Stimulated activated CD4-positive, alpha-beta T cell treated with anti-CD3 and anti-CD28 coated beads, Interleukin-4, amount 100 ng/mL, for 4 hours (primary cell): ENCODE measurements at places on chromosomes 12 and 14.

GRCh38 chr12:68342966-68343365, 10.8 kb upstream of the MDM1 start:
- no peak for DNase-seq

- DNase-seq = no peak
Observed at GRCh38 chr14:92724516-92725340, 23.7 kb downstream of the LGMN start.

- DNase-seq = no peak
Observed at GRCh38 chr14:89264196-89264800, 152.7 kb downstream of the FOXN3 start.

DNA sequence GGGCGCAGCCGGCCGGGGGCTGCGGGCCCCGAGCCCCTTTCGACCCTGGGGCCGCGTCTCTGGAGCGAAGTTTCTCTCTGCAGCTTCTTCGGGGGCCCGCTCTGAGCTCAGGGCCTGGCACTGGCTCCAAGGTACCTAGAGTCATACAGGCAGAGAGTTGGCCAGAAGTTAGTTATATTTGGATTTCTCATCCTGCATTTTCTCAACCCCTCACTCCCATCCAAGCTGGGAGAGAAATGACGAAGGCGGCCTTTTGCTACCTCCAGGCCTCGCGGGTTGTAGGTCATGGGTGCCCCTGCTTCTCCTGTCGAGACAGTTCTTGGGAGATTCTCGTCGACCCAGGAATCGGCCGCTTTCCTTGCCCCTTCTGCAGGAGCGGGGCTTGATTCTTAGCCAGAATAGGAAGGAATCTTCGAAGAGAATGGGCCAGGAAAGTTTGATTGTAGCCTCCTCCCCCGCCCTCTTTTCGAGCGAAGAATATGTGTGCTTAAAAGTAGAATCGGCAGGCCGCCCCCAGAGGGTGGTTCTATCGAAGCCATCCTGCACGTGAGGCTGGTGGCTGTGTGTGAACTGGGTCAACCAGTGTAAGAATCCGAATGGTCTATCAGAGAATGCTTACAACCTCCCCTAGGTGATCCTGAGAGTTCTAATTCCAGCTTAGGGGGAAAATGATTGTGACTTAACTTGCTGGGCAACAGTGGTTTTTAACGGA, 785 bp downstream of the MLEC start:
- peak; percentile 43 for DNase-seq

GRCh38 chr12:121558956-121559355, 21.9 kb downstream of the KDM2B start:
- no peak for DNase-seq

GRCh38 chr12:9617124-9617523, 9.4 kb upstream of the KLRB1 start:
- no peak for DNase-seq

GRCh38 chr12:22334410-22335100, at the start of gene ST8SIA1:
Gene ST8SIA1, minus strand, starts transcription at chr12:22334707. Its CDS starts 475 bp downstream, at chr12:22334232.
- peak; percentile 47 for DNase-seq

- no peak for DNase-seq
Observed at GRCh38 chr12:26851031-26851809, 18.2 kb upstream of the ITPR2 start.

DNA sequence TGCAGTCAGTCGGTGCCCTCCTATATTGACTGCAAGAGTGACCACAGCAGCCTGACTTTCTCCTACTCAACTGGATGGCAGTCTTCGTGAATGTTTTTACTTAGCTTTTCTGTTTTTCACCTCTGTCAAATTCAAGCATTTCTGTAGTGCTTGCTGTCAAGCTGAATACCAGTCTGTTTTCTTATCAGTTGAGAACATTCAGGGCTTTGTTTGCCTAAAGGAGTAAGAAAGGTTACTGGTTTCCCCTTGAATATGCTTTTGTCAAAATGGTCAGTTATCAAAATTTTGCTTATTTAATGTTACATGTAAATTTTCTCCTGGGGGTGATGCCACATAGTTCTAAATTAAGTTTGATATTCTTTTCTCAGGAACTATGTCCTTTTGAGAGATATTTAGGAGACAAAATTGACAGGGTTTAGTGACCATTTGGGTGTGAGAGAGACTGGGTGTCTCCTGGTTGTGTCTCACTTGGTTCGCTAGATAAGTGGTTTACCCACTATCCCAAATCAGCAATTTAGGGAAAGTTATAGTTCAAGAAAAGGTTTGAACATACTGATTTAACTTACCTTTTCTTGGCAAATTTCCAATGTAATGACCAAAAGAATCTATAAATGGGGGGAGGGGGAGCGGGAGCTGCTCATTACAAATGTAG, 366.3 kb downstream of the TMTC2 start:
- no peak for DNase-seq

DNA sequence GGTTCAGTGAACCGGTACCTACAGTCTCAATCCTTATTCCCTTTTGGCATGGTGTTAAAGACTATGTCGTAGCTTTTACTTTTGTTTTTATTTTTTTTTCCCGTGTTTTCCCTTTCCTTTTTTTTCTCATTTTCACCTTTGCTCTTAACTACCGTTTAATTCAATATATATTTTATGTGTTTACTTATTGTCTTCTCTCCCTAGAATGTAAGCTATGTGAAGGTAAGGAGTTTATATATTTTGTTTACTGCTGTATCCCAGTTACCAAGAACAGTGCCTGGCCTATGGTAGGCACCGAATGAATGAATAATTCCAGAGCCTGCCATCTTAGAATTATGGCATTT, 261 bp upstream of the MLH3 start:
- no peak for DNase-seq

GRCh38 chr12:51593539-51593938, 2.5 kb downstream of the SCN8A start:
- no peak for DNase-seq

- no peak for DNase-seq
Observed at GRCh38 chr12:99611117-99611516, 36.4 kb upstream of the GARIN6 start.

DNA sequence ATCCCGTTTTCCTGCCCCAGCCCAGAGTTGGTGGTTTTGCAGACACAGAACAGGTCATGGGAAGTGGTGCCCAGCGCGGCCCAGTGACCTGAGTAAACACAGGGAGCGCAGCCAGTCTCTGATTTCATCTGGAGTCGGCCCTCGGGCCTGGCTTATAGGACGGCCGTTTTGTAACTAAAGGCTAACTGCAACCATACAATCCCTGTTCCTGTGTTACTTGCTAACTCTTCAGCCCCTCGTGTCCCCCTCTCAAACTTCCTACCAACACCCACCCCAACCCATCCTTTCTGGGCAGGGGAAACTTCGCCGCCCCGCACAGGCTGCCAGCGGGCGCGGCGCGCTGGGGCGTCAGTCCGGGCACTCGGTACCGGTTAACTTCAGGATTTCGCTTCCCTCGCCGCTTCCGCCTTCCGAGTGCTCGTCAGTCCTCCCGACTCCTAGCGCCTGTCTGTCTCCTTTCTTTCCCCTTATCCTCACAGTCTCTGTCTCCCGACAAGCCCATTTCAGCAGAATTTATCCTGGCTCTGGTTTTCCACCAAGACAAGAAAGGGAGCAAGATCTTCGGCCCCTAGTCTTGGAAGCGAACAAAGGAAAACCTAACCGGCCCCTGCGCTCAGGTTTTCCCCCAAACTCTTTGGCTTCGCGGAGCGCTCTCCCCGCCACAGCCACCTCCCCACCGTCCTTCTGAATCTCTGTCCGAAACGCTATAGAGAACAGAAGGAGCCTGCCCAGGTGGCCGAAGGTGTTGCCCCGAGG, 2.0 kb downstream of the SIX1 start:
- DNase-seq = no peak

DNA sequence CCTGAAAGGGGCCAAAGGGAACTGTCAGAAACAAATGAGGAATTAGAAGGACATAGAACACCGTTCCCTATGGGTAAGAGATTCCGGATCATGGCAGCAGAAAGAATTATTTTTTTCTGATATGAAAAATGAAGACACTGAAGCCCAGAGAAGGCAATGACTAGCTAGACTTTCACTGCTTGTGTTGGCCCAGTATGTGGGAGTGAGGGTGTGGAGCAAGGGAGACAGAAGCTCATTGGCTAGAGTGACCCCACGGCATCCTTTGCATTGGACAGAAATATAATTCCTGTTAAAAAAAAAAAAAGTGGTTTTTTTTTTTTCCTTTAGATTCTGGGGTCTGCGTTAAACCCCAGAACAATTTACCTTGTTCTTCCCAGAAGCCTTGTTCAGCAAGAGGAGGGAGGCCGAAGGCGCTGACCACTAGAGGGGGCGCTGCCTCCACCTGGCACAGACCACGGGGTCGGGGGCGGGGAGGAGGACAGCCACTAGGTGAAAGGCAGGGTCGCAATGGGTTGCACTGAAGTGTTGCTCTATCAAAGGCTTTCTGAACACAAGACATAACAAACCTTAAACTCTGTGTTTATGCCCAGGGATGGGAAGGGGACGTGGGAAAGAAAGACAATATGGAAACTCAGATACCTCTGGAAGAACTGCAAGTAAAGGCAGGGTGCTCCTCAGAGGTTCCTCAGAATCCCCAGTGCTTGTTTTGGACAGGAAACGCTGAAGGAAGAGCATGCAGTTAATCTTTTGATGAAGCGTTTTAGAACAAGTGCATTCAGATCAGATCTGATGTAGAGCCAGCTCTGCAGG, 156.8 kb downstream of the KCNA5 start:
- DNase-seq = no peak

- no peak for DNase-seq
Observed at GRCh38 chr12:106814714-106815113, 40.2 kb downstream of the RIC8B start.

DNA sequence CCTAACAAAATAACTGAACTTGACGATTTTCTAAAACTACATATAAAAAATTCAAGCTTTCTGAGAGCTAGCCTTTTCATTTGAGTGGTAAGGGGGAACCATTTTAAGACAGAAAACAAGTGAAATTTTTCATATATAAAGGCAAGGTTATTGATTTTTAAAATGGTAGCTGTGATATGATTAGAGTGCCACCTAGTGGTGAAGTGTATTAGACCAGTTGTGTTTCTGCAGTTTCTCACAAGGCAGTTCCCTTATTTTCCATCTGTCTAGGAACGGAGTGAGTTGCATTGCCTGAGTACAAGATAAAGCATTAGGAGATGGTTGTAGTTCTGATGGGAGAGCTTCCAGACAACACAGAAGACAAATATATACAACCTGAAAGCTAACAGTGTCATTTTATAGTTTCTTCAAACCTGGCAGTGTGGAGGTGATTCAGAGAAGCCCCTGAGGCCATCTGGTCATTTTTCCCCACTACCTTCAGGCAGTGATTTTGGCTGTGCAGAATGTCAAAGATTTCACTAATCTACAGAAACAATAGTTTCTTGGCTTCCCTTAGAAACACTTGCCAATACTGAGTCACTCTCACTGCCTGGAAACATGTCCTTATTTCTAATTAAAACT, 180.8 kb downstream of the C12orf50 start:
- no peak for DNase-seq

DNA sequence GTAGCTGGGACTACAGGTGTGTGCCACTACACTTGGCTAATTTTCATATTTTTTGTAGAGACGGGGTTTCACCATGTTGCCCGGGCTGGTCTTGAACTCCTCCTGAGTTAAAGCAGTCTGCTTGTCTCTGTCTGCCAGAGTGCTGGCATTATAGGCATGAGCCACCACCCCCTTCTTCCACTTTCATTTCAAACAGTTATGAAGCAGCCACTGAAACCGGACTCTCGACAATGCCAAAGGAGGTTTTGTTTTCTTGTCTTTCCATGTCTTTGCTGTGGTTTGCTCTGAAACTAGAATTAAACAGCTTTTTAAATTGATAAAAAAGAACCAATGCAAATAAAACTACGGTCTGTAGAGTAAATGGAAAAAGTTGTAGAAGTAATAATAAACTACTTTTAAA, 30.4 kb downstream of the RAP1B start:
- peak; percentile 25 for DNase-seq

GRCh38 chr14:72657214-72657921, 236.5 kb downstream of the DPF3 start:
- no peak for DNase-seq

GRCh38 chr14:95436354-95436753, 80.1 kb downstream of the SYNE3 start:
- no peak for DNase-seq

DNA sequence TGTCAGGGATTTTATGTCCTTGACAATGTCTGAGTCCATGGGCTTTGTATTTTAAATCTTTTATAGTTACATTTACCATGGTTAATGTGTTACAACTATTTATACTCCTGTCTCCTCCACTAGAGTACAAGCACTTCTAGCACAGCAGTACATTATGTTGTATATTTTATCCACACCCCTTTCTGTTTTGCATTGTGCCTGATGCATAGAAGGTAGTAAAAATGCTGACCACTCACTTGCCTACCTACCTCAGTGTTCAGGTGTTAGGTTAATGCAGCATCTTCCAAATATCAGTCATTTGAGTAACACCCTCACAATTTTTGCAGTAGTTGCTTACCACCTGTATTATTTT, 31.1 kb upstream of the SLC38A2 start:
- DNase-seq = no peak

GRCh38 chr12:60119327-60119726, 523.5 kb downstream of the SLC16A7 start:
- DNase-seq = no peak

DNA sequence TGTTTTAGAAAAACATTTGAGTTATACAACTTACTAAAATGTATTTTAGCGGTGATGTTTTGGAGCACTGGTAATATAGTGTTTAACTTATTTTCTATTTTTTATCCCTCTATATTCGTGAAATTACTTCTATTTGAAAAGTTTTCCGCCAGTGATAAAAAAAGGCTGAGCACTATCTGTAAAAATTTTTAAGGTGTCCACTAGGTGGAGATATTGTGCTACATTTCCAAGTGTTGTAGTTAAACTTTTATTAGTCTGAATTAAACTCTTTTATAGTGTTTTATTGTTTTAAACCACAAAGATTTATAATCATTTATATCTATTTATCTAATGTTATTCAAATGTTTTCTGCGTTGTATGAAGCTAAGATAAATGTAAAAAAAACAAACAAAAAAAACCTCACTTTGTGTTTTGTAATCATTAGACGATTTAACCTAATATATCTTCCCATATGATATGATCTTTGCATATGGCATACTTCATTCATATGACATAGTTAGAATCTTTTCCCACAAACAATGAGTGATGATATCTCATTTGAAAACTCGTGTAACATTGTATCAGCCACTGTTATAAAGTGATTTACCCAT, 11.8 kb downstream of the ALG10B start:
- no peak for DNase-seq

DNA sequence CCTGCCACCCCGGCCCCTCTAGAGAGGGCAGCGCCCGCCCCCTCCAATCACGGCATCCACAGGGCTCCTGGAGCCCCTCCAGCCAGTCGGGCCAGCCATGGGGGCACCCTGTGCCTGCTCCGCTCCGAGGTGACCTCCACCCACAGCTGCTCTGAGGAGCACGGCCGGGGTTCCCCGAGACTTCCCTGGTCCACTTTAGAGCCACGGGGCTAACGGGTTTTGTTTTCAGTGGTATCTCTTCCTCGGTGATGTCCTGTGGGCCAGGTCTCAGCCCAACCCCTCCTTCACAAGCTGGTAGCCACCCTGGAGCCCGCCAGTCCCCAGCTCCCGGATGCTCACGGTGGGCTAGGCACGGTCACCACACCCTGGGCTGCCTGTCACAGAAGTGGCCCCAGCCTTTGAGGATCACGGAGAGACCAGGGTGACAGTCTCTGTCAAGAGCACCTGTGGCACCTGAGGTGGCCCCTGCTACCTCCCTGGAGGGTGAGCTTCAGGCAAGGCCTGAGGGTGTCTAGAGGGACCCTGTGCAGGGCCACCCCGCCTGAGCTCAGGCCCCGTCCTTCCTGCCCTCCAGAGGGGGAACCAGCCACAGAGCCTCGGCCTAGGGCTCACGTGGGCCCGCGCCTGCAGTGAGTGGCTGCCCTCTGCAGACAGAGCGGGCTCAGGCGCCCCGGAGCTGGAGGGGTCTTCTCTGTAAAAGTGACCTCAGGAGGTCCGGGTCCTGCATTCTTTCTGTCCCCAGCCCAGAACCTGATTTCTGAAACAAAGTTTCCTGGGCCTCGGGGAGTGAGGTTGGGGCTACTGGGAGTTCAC, 146.0 kb upstream of the C14orf180 start:
- no peak for DNase-seq
